ENCODE measurements at places on chromosomes 7 and 10.

- DNase-seq: no peak
These were observed 57.1 kb downstream of the TACR2 start for GRCh38 chr10:69359594-69359993.

DNA sequence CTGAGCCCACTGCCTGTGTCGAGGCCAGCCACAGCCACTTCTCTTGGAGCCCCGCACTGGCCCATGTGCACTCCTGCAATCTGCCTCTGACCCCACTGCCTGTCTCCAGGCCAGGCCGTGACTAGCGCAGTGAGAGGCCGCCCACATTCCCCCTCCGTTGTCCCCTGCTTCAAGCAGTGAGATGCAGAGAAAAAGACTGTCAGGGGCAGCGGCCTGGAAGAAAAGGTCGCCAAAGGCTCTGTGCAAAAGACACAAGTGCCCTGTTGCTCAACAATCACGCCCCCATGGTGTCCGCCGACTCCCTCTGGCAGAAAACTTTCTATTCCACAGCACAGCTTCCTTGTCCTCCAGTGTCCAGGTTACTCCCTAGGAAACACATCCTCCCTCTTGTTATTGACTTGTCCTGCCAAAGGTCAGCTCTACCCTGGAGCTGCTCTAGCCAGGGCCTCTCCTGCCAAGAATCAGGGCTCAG is 9.9 kb downstream of the FAM131B start:
- no peak for DNase-seq

- DNase-seq: no peak
These were observed 18.0 kb downstream of the GSDME start for GRCh38 chr7:24739306-24739705.

- DNase-seq: no peak
These were observed 33.4 kb upstream of the AFAP1L2 start for GRCh38 chr10:114437473-114438292.

- no peak for DNase-seq
These were observed 114.5 kb downstream of the ATE1 start for GRCh38 chr10:121813211-121813815.

- DNase-seq: no peak
These were observed 4.3 kb downstream of the ADCY1 start for GRCh38 chr7:45578467-45578866.

DNA sequence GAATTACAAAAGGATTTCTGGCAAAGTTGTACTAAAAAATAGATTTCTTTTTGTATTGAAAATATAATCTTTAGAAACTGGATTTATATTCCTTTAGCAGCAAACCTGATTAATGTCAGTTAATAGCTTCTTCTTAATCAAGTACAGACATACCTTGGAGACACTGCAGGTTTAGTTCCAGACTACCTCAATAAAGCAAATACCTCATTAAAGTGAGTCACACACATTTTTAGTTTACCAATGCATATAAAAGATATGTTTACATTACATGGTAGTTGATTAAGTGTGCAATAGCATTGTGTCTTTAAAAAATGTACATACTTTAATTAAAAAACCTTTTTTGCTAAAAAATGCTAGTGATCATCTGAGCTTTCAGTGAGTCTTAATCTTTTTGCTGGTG is 215.0 kb downstream of the BICC1 start:
- no peak for DNase-seq

DNA sequence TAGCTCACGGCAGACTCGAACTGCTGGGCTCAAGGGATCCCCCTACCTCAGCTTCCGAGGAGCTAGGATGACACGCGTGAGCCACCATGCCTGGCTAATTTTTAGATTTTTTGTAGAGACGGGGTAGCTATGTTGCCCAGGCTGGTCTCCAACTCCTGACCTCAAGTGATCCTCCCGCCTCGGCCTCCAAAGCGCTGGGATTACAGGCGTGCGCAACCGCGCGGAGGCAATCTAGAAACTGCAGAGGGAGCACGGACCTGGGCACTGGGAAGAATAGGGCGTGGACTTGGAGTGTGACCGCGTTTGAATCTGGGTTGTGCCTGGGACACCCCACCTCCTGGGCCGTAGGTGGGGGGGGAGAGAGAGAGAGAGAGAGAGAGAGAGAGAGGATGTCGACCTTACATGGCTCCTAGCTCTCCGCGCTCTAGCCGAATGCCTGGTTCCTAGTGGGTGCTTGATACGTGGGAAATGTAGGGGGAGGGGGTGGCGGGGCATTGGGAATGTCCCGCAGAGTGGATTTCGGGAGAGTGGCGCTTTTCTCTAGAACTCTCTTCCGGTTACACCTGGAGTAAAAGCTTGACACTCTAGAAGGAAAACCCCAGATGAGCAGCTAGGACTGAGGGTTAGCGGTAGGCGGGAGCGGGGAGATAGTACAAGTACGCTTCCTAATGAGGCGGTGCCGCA is 1.2 kb upstream of the MAP3K8 start:
- DNase-seq: no peak

DNA sequence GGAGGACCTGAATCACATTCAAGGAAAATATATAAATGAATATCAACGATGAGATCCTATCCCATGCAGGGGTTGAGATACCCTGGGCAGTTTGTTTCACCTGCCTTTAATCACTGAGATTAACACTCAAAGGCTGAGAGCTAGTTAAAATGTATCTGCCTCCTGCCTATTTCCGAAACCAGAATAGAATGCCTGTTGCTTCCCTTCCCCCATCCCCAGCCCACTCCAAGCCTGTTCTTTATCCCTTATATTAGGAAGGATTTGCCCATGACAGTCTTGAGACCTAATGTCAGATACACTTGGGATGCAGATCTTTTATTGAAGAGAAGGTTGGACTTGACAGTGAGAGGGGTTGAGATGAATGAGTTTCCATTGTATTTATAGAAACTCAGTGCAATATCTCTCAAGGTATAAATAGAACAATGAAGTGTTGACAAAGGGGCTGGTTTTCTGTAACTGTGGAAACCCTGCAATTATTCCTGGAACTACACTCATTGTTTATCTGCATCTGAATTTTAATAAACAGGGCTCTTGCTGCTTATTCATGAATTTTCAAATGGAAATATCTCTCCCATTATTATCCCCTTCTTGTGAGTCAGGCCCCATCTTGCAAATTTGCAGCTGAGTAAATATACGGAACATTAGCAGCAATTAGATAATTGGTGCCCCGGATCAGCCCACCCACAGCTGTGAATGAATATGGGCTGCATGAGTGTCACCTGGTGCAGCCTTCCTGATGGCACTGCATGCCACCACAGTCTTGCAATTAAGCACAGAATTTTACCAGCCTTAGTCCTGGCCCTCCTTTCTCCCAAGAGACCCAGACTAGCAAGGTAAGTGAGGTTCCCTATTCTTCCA is 66.7 kb downstream of the SORCS3 start:
- DNase-seq: no peak

DNA sequence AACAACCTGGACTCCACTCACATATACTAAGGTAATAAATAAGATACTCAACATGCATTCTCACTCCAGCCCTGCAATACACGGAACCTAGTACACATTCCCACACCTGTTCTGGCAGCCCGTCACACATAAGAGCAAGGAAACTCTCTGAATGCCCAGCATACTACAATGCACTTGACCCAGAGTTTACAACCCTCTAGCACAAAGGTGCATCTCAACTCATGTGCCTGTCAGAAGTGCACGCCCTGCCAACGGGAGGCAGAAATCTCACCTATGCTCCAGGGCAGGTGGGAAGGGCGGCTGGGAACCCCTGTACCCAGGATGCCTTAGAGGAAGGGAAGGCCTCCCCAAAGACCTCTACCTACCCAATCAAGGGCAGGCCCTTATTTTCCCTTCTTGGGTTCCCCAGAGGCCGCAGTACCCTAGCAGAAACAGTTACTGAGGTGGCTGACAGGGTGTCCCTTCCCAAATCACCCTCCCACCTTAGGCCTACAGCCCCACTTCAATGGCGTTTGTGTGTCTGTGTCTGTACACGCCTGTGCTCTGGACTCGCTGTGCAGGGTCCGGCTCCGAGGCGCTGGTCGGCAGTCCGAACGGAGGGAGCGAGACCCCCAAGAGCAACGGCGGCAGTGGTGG is 2.0 kb downstream of the EVX1 start:
- DNase-seq: no peak

DNA sequence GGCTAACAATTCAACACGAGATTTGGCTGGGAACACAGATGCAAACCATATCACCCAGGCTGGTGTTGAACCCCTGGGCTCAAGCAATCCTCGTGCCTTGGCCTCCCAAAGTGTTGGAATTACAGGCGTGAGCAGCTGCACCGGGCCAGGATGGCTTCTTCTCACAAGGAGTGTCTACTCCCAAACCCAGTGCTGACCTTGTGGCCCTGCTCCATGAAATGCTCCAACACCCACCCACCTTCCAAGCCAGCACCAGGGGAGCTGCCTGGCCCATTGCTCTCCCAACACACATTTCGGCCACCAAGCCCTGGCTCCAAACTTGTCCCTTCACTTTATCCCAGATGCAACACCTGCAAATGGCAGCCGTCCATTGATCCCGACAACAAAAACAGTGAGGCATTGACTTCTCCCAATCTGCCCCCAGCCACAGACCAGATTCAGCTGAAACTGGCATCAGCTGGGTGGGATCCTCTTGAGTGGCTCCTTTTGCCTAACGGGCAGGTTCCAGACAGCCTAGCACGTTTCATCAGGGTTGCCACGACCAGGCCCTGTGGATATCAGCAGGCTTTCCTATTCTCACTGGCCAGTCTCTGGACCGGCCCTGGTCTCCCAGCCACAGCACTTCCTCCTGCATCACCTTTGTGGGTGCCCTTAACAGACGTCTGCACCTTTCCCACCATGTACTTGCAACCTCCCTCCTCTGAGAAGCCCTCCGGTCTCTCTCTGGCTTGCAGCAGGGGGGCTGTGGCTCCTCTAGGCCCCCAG is 105.7 kb upstream of the CARD11 start:
- DNase-seq: no peak

- no peak for DNase-seq
These were observed 400.3 kb downstream of the RPS24 start for GRCh38 chr10:78433766-78434535.

Data from midbrain (tissue), 1 donor.